ENCODE measurements at places on chromosomes 16 and 17.

DNA sequence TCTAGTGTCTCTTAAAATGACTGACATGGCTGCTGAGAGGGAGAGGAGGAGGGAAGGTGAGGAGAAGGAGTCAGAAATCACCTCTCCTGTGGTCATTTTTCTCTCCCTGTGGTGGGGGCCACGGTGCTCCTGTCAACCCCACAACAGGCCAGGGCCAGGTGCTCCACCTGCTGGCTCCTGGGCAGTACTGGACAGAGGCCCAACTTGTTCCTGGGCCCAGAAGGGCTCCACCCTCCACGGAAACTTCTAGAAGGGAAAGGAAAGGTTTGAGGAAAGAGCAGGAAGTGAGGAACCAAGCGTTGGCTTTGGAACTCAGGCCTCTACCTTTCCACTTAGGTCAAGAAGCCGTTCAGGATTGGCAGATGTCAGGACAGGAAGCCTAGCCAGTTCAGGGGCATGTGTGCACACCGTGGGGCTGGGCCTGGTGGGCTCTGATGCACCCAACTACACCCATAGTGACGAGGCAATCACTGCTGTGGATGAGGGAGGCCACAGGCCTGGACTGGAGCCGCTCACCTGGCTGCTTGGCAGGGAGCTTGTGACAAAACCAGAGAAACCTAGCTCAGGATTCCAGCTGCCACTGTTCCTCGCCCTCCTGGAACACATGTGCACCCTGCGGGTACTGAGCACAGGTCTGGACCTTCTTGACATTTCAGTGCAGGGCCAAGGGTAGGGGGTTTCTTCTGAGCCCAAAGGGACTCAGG lies 36.1 kb downstream of the WNT3 start:
- no peak for DNase-seq

DNA sequence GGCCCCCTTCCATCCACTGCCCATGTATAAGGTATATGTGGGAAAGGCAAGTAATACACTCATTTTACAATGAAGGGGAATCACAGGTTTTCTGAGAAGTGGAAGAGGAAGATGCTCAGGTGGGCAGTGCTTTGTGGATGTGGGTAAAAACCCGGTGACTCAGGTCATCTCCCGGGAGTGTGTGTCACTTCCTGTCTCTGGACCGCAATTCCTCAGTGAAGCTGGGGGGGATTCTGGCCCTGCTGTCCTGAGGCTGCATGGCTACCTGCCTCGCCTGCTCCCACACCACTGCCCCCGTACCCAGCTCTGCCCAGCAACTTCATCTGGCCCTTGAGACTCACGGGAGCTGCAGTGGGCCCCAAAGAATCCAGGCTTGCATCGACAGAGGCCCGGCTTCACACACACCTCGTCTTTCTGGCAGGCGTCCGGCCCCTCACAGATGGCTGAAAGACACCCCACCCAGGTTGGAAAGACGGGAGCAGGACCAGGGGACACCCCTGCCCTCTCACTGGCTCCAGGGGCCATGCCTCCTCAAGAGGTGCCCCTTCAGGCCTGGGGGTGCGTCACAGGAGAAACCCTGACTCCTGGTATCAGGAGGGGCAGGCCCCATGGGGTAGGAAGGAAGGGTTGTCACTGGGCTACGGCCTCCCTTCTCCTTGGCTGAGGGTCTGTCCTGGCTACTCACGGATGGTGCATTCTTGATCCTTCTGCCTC lies 882 bp downstream of the SCARF1 start:
- no peak for DNase-seq

DNA sequence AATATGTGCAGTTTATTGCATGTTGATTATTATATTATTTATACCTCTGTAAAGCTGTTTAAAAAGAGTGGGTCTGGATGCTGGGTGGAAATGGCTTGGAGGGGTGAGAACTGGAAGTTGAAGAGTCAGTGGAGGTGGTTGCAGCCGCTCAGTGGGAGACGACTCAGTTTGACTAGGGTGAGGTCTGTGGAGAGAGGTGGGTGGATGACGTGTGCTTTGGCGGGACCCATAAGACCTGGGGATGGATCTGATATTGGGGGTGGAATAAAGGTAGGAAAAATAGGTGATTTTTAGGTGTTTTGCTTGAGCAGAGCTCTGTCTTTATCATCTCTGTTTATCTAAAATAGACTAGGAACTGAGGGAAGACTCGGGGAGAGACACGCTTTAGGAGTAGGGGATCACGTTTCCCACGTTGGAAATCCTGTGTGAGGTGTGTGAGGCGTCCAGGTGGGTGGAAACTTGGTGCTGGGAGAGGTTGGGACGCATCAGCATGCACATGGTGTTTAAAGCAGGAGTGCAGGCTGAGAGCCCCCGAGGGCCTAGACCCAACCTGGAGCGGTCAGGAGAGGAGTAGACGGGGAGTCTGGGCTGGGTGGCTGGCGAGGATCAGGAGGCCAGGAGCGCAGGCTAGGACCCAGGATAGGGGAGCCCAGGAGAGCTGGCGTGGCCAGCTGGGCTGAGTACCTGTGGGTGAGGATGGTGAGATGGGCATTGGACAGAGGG lies 17.2 kb downstream of the NT5M start:
- no peak for DNase-seq

DNA sequence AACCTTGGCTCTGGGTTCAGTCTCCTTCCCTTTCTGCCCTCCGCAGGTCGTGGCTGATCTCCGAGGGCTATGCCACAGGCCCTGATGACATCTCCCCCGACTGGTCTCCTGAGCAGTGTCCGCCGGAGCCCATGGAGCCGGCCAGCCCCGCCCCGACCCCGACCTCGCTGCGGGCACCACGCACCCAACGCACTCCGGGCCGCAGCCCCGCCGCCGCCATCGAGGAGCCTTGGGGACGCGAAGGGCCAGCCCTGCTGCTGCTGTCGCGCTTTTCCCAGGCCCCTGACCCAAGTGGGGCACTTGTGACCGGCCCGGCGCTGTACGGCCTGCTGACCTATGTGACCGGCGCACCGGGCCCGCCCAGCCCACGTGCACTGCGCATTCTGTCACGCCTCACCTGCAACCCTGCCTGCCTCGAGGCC lies 5.1 kb downstream of the ARMC5 start:
- no peak for DNase-seq

DNA sequence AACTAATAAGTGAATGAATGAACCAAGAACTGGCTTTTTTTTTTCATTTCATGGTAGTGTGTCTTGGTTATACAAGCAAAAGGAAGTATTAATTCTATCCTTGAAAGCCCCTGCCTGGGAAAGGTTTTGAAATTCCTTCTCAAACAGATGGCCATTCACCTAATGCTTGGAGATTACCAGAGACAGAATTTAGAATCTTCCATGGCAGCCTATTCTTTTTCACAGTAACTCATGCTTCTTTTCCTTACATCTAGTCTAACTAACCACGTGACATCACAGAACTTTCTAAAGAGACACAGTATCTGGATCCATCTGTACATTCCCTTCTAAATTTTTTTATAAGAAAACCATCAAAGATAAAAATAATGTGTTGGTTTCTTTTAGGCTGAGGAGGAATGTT lies 151.6 kb downstream of the FTO start:
- DNase-seq, result no peak

- no peak for DNase-seq
Measured at GRCh38 chr16:84321932-84322331, 27.3 kb downstream of the WFDC1 start.

GRCh38 chr17:48733632-48734328 lies 5.2 kb upstream of the HOXB13 start:
- no peak for DNase-seq

GRCh38 chr16:86072328-86073102 lies 173.6 kb downstream of the IRF8 start:
- no peak for DNase-seq

DNA sequence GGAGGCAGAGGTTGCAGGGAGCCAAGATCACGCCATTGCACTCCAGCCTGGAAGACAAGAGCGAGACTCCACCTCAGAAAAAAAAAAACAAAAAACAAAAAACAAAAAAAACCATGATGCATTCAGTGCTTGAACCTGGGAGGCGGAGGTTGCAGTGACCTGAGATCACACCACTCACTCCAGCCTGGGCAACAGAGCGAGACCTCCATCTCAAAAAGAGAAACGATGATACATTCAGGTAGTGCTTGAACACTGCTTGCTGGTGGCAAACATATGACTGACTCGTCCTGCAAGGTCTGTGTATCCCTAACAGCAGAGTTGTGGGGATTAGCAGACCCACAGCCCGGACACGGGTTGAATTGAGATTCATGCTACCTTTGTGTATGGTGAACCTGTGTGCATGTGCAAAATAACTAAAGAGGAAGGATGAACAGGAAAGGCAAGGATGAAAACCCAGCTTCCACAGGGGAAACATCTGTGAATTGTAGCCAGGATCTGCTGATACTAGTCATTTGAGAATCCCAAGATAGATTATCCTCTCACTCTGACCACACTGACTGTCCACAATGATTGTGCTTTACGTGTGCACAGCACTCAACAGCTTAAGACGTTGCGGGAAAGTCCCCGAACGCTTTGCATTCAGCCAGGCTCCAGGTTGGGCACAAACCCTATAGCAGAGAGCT lies 52.4 kb upstream of the MRPS23 start:
- no peak for DNase-seq

DNA sequence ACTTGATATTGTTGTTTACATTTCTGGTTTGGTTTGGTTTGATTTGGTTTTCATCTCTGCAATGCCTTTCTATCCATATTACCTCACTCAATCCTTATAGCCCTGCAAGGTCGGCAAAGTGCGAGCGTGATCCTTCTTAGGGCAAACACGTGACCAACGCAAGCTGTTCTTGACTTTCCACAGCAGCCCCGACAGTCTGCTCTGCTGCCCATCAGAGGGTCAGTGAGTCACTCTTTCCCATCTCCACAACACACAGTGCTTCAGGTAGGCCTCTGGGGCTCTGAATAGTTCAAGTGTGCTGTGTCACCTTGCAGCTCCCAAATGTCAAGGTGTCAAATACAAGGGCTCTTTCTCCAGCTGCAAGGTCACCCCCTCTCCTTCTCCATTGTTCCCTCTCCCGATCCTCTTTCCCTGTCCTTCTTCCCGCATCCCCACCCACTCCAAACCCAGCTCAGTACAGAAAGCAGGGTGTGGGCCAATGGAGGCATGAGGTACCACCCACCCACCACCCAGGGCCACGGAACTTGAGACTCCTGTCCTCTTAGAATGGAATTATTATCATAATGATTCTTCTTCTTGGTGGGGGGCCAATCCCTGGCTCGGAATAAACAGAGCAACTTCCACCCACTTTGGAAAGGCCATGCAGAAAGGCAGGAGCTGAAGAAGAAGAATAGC lies 139.7 kb downstream of the SLC39A11 start:
- DNase-seq, result no peak

DNA sequence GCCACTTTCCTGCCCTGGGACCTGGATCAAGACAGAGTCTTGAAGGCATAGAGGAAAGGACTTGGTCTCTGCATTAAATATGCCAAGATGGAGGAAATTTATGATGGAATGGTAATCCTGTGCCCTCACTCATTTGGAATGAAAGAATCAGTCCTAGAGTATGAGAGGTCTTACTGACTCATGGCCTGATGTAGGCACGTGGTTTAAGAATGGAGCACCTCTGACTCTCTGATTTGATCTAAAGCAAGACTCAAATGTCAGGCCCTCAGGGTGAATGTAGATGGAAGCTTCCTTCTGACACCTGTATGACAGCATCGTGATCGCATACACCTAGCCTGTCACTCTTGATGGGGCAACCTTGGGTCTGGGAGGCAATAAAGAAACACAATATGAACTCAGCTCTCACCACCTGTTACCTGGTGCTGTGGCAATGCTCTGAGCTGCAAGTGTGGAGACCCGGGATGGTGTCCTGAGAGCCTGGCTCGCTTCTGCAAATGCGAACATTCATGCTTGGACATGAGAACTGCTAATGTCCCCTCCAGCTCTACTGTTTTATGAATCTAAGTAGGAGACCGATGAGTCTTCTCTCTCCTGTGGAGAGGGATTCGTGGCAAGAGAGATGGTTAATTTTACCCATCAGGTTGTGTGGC lies 229.9 kb downstream of the ABCC12 start:
- no peak for DNase-seq

GRCh38 chr16:3027983-3028715 lies 4.3 kb downstream of the THOC6 start:
- DNase-seq, result peak; percentile 83

- no peak for DNase-seq
Measured at GRCh38 chr17:333626-334396, 18.8 kb downstream of the RPH3AL start.

DNA sequence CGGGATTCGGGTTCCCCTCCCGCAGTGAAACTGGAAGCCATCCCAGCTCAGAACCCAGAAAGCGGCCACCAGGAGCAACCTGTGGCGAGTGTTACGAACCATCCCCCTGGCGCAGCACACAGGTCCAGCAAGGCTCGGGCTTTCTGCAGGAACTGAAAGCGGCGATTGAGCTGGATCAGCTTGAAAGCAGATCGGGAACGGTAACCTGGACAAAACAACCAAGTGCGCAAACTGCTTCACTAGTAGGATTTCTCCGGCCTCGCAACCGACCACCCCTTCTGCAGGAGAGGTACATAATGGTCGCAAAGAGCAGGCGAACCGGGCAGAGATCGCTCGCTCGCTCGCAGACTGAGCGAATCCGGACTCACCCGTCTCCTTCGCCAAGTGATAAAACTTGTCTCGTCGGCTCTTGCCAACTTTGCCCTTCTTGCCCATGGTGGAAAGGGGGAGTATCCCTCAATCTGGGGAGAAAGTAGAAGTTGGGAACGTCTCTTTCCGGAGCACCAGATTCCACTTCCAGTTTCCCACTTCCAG lies 696 bp upstream of the PSMC5 start:
- DNase-seq, result no peak

DNA sequence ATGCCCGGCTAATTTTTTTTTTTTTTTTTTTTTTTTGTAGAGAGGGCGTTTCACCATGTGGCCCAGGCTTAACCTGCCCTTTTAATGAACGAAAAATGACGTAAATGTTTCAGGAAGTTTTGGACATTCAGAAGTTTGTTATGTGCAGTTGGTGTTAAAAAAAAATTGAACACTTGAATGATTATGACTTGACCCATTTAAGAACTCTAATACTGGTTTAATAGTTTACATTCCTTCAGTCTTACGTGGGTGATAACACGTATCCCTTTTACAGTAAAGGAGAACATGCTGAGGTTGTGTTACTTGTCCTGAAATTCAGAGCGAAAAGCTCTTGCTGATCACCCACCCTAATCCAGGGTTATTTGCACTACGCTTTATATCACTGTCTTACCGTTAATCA lies 1.7 kb downstream of the MLYCD start:
- DNase-seq, result no peak

Data from activated T-helper 1 cell treated with anti-CD3 and anti-CD28 coated beads, Interleukin-2, amount 50 U/mL, for 16 hours (primary cell).